ENCODE measurements at places on chromosomes 3 and 15.

DNA sequence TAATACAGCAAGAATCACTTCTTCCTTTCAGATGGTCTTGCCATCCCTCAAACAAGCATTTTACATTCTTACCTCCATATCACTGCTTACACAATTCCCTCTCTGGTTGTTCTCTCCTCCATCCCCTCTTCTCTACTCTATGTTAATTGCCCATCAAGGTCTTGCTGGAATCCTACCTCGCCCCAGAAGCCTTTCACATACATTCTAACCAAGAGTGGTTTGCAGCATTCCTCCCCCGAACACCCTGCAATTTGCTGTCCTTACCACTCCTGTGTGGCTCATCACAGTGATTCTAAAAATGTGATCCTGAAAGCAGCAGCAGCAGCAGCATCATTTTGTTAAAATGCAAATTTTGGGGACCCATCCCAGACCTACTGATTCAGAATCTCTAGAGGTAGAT, 30.6 kb downstream of the TNIK start:
- no peak for DNase-seq

- DNase-seq: no peak
Measured at GRCh38 chr3:73098873-73099272, 37.4 kb downstream of the EBLN2 start.

GRCh38 chr3:141401573-141402475, 33.5 kb downstream of the ZBTB38 start:
- DNase-seq: peak; percentile 75

DNA sequence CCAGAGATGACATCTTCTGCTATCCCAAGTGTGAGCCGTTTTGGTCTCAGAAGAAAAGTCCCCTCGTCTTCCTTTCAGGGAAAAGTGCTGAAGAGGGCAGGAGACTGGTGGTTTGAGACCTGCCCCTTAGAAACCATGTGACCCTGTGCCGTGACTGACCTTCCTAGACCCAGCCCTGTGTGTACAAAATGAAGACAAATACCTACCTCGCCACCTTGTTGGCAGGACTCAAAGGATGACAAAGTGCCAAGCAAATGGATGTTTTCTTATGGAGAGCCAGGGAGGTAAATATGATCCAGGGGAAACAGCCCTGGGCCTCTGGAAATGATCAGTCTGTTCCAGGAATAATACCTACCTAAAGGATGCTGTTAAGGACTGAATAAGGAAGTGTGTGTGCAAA, 41.3 kb downstream of the FAM174B start:
- no peak for DNase-seq

DNA sequence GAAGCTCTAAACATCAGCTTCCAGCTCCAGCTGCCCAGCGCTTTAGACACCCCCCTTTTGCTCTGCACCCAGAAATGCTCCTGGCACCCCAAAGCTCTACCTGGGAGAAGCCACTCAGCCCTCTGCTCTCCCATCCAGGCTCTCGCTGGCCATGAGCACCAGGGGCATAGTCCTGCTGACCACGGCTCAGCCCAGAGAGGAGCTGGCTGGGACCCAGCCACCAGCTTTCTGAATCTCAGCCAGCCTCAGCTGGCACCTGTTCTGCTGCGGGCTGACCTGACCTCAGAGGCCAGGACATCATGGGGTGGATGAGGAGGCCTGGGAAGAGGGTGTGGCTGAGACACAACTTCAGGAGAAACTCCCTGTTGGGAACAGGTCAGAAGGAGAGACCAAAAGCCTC, 8.6 kb downstream of the NTRK3 start:
- no peak for DNase-seq

DNA sequence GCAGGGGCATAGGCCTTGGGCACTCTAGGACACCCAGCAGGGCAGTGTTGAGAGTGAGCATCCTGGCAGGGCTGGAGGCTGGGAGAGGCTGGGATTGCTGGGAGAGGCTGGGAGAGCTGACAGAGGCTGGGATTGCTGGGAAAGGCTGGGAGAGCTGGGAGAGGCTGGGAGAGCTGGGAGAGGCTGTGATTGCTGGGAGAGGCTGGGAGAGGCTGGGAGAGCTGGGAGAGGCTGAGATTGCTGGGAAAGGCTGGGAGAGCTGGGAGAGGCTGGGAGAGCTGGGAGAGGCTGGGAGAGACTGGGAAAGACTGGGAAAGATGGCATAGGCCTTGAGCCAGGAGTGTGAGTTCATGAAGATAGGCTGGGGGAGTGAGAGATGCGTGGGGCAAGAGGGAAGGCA, 77.8 kb downstream of the MESD start:
- no peak for DNase-seq

- no peak for DNase-seq
Measured at GRCh38 chr15:81548365-81549130, 174.5 kb upstream of the TMC3 start.

DNA sequence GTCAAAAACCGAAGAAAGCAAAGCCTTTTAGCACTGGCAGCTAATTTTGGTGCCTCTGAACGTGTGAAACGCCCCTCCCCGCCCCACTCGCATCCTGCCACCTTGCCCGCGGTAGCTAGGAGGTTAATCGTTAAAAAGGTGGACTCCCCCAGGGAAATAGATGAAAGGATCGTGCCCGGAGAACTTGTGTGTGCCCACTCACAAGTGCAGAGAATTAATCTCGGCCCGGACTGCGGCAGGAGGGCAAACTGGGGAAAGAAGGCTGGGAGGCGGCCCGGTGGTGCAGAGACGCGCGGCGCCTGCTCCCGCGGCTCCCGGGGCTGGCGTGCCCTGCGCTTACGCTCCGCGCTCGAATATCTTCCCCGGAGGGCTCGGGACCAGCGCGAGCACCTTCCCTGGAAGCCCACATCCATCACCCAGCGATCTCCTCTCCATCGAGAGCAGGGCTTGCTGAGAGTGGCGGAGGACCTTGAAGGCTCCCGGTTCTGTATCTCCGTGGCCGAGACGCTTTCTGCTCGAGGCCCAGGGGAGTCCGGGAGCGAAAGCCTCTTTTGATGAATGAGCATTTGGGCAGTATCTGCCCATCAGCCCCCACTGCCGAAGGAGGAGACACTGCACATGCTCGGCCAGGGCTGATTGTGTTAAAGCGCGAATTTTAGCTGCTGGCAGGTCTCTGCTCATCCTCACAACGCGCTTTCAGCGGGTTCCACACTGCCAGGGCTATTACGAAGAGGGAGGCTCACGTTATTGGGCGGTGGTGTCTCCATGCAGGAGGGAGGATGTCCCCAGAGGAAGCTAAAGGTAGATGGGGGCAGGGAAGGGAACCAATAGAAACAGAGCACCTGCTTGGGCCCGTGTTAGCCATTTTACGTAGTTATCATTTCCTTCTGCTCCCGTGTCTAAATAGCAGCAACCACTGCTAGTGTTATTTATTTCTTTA, 1.3 kb upstream of the SPTSSB start:
- peak; percentile 56 for DNase-seq

DNA sequence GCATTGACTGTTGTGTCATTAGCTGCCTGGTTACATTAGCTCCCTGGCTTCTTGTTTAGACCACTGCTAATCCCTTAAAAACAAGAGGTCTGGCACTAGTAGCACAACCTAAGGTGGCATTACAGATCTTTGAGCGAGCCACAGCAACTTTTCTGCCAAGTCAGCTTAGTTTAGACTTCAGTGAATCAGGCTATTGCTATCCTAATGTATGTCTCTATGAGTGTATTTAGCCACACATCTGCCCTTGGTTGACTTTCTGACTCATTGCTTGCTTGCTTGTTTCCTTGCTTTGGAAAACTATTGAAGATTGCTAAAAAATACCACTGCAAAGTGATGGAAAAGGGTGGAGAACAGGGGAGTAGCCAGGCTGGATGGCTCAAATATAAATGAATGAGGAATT, 50.2 kb downstream of the CHP1 start:
- no peak for DNase-seq

DNA sequence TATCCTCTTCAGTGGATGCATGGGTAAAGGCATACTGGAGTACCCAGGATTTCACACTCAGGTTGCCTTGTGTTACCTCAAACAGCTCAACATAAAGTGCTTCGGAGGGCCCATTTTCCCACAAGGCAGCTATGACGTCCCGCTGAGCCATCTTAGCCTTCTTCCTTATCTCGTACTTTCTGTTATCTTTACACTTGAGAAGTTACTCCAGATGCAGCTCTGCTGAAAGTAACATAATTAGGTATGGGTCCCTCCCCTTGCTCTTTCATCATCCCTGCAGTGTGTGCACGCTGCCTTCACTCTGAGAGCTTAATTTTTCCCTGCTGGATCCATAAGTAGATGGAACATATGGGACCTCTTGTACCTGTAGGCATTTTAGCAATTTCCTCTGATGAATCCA, 410.3 kb downstream of the AGBL1 start:
- DNase-seq: no peak

GRCh38 chr3:55330756-55331155, 156.3 kb downstream of the WNT5A start:
- no peak for DNase-seq

GRCh38 chr15:31488437-31489204, 162.0 kb downstream of the KLF13 start:
- DNase-seq: peak; percentile 82

- DNase-seq: no peak
Measured at GRCh38 chr3:36891701-36892160, 53.1 kb downstream of the TRANK1 start.

- peak; percentile 73 for DNase-seq
Measured at GRCh38 chr3:3200632-3201212, 21.2 kb upstream of the CRBN start.

DNA sequence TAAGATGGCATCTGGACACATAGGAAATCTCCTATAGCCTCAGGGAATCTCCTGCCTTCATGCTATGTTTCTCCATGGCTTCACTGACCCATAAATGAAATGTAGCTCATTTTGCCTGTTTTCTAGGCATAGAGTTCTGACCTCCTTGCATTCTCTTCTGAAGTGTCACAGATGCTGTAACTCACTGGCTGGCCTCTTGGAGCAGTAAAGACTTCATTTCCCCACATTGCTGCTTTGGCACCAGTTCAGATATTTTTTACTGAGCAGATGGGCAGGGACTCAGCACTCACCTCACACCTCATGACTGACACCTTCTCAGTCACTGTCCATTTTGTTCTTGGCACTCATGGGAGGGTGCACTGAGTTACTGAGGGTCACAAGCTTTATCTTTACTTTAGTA, 286.7 kb upstream of the TGFBR2 start:
- no peak for DNase-seq

GRCh38 chr3:5252131-5252530, 64.6 kb downstream of the EDEM1 start:
- DNase-seq: no peak

DNA sequence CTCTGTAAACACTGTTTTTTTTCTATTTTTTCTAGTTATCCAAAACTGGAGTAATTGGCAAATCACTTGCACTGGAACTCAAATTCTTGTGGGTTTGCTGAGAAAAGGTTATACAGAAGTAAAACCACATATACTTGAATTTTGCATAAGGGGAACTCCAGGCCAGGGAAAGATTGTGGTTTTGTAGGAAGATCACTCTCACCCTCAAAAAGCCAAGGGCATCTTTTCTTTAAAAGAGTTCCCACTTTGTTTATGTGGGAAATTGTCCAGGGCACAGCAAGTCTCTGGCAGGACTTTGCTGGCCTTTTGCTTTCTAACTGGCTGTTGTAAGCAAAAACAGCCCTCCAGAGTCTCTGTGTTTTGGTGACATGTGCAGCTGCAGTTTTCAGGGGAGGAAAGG, 340.3 kb upstream of the RBMS3 start:
- peak; percentile 18 for DNase-seq

- DNase-seq: no peak
Measured at GRCh38 chr3:113254171-113254947, 43.0 kb downstream of the BOC start.

- DNase-seq: no peak
Measured at GRCh38 chr15:66789029-66790025, 87.3 kb downstream of the SMAD6 start.

- no peak for DNase-seq
Measured at GRCh38 chr3:48877671-48878070, 21.0 kb downstream of the SLC25A20 start.

- no peak for DNase-seq
Measured at GRCh38 chr15:66563126-66563525, 2.7 kb downstream of the LCTL start.

GRCh38 chr3:27749643-27750042, 27.5 kb upstream of the EOMES start:
- DNase-seq: no peak

DNA sequence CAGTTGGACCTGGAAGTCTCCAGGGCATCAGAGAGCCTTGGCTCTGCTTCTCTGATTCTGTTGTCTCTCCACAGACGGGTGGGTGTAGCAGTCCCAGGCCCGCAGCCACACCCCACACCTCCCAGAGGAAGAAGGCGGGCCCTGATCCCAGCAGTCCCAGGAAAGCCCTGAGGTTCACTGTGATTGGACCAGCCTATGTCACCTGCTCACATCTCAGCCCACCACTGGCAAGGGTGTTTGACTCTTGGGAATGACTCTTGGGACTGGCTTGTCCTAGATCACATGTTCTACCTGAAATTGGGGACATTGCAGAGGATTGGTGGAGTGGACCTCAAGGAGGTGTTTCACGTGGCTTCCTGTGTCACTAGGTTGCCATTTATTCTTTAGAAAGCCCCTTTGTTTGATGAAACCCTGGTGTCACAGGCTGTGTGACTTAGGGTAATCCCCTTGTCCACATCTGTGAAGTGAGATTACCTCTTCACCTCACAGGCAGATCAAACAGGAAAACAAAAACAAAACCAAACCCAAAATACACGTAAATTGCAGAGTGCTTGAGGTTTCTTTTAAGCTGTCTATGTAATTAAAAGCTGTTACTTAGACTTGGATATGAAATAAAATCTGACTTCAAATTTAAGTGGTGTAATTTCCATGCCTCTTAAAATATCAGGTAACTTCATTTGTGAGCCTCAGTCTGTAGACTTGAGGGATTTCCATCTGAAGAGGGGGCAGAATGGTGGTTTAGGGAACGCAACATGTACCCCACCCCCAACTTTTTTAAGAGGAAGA, 26.7 kb downstream of the FLNB start:
- no peak for DNase-seq

- no peak for DNase-seq
Measured at GRCh38 chr15:43249699-43250203, 17.0 kb downstream of the TGM5 start.

- DNase-seq: no peak
Measured at GRCh38 chr3:180828723-180829408, 83.6 kb upstream of the FXR1 start.

- DNase-seq: no peak
Measured at GRCh38 chr3:48543271-48543866, 13.2 kb downstream of the PFKFB4 start.

GRCh38 chr3:13414040-13414729, 5.9 kb downstream of the NUP210 start:
- no peak for DNase-seq

- no peak for DNase-seq
Measured at GRCh38 chr3:67077656-67078055, 79.5 kb downstream of the KBTBD8 start.
